NCI-H146 (cell line): ENCODE measurements at places on chromosomes 16 and 17.

GRCh38 chr16:57299009-57299718 is 14.7 kb upstream of the PLLP start:
- DNase-seq: peak; percentile 50

GRCh38 chr17:78652024-78652423 is 74.8 kb upstream of the DNAH17 start:
- no peak for DNase-seq

DNA sequence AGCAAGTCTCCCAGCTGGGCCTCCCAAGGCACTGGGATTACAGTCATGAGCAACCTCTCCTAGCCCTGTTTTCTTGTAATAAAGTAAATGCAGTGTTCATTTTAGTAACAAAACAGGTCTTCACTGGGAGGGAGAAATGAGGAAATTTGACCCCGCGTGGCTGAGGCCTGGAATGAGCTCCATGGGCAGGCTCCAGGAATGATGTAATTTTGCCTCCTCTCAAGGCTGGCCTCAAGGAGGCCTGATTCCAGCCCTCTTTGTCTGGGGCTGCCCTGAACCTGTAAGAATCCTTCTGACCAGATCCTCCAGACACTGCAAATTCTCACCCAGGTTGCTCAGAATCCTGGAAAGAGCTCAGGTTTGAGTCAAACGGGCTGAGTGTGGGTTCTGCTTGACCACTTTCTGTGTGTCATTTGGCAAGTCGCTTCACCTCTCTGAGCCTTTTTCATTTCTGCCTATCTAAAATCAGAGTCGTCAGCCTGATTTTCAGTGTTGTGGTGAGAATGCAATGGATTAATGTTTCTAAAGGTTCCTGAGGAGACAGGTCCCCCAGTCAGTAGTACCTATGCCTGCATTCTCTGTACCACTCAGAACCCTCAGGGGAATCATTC is 57.1 kb downstream of the RAB11FIP4 start:
- no peak for DNase-seq

DNA sequence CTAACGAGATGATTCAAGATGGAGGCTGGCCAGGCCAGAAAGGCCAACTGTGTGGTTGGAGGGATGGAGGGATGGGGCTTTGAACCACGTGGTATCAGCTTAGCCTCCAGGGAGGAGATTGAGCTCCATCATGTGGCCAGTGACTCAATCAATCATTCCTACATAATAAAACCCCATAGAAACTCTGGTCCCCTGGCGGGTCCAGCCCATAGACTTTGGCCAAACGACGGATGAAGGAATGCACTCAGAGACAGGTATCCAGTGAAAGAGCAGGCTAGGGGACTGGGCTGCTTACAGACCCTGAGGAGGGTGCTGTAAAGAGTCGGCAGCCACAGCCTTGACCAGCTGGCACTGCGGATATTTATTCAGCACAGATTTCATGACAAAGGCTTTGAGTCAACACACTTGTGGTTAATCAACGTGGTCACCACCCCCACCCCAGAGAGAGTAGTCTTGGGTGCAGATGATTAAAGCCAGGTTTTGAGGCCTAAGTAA is 308.7 kb upstream of the TNRC6C start:
- no peak for DNase-seq

DNA sequence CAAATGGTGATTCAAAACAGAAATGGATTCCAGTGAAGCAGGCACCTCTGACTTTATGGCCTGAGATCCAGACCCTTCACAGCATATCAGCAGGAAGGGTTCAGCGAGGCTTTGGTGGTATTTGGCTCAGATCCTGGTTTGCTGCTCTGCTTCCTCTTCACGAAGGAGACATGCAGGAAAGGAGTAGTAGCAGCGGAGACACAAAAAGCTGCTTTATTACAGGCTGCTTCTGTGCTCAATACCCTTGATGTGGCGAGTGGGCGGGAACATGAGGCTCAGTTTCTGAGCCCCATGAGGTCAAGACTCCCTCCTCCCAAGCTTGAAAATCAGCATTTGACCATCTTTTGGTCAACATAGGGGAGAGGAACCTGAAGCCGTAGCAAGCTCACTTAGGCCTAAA is 213.3 kb upstream of the AXIN2 start:
- DNase-seq: no peak

DNA sequence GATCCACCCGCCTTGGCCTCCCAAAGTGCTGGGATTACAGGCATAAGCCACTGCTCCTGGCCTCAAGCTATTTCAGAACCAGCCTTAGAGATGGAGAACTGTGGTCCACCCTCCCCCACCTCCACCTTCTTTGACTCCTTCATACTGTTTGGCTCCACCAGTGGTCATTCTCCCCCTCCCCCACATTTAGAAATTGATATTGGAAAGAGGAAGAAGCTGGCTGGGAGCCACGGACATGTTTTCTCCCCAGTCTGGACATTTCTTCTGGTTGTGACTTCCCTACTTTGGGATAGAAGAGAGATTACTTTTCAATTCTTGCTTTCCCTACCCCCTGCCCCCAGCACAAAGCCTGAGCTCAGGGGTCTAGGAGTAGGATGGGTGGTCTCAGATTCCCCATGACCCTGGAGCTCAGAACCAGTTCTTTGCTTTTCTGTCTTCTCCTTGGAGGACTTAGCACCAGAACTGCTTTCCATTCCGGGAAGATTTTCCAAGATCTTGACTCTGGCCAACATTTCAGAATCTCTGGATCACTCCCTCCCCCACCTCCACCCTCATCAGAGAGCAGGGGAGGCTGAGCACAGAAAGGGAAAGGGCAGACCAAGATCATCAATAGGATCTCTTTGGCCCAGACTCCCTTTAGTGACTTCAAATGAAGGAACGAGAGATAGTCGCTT is 16.3 kb downstream of the CAVIN1 start:
- DNase-seq: no peak

- no peak for DNase-seq
These were observed 53.9 kb upstream of the ERN1 start for GRCh38 chr17:64183815-64184214.

GRCh38 chr17:63785556-63785955 is 11.6 kb downstream of the DDX42 start:
- DNase-seq: no peak

DNA sequence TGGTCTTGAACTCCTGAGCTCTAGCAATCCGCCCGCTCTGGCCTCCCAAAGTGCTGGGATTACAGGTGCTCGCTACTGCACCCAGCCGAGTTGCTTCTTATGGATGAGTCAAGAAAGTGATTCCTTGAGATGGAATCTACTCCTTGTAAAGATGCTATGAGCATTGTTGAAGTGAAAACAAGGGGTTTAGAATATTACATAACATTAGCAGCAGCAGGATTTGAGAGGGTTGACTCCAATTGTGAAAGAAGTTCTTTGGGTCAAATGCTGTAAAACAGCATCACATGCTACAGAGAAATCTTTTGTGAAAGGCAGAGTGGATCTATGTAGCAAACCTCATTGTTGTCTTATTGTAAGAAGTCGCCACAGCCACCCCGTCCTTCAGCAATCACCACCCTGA is 72.7 kb downstream of the NT5M start:
- DNase-seq: no peak

DNA sequence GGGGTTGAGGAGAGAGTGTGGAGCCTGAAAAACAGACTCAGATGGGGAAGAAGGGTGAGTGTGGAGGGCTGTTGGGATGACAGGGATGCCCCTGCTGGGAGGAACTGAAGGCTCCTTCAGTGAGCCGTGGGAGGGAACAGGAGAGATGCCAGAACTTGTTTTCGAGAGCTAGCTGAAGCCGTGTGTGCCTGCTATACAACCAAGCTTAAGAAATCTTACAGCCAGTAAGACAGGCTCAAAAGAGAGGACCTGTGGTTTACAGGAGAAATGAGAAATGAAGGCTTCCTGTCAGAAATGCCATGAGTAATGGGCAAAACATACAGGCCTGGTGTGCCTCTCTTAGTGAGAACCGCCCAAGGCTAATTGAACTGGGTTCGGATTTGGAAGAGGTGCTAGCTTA is 99.6 kb downstream of the SPACA3 start:
- DNase-seq: no peak

GRCh38 chr17:7114241-7114874 is at the start of gene ASGR2:
Gene ASGR2, minus strand, starts transcription at chr17:7114822. Its CDS starts 582 bp downstream, at chr17:7114240.
- no peak for DNase-seq

GRCh38 chr17:15240644-15241043 is 24.5 kb downstream of the PMP22 start:
- DNase-seq: no peak

DNA sequence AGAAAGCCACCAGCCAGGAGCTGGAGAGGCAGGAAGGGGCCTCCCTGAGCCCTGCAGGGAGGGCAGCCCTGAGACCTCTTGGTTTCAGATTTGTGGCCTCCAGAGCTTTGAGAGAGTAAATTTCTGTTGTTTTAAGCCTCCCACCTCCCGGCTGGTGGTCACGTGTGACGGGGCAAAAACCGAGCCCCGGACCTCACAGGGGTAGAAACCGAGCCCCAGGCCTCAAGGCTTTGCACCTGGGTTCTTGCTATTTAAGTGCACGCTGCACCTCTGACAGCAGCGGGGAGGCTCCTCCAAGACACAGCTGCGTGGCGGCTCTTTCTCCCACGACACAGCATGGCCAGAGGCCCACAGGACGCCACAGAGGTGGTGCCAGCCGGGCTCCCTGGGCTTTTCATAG is 17.4 kb upstream of the ZC3H18 start:
- no peak for DNase-seq

DNA sequence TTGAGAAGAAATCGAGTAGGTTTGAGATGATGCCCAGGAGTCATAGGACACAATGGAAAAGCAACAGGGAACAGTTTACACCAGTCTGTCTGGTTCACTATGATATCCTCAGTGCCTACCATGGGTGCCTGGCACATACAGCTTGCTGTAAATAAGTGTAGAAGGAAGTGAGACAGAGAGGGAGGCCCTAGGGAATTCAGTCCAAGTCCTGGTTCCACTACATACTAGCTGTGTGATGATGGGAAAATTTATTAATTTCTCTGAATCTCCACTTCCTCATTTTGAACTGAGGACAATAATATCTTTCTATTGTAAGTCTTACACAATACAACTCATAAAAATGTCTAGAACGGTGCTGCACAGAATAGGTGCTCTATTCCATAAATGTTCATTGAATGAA is 53.3 kb upstream of the LYRM9 start:
- DNase-seq: no peak

DNA sequence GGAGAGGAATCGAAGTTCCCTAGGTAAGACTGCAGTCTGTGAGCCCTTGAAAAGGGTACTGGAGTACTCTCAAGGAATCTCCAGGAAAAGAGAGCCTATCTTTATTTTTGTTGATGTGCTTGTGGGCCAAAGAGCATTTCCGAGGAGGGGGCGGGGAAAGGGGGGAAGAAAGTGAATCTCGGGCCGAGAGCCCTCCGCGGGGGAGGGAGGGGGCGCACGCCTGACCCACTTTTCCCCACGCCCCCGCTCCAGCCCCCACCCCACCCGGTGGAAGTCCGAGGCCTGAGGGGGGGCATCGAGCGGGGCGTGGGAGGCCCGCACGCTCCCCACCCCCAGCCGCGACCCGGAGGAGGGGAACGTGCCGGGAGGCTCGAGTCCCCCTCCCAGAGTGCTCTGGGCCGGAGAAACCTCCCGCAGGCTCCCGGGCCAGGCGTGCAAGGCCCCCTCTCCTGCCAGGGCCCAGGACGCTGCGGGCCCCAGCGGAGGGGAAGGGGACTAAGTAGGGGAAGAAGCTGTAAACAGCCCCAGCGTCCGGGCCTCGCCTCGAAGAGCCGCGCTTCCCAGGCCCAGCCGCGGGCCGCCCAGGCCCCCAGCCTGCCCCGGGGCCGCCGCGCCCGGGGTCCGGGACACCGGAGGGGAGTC is 444 bp downstream of the HELZ start:
- DNase-seq: peak; percentile 40

DNA sequence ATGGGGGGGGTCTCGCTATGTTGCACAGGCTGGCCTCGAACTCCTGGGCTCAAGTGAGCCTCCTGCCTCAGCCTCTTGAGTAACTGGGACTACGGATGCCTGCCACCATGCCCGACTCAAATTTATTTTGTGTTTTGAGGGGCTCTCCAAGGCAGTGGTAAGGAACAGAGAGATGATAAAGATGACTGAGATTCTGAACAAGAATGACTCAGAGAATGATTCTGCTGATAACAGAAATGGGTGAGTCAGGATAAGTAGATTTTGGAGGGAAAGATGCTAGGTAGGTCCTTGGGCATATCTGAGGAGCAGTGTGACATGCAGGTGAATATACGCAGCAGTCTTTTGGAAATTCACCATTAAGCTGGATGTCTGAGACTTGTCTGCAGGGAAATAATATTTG is 2.6 kb downstream of the TMEM220 start:
- no peak for DNase-seq

GRCh38 chr16:56436258-56436657 is 10.9 kb upstream of the AMFR start:
- no peak for DNase-seq

GRCh38 chr16:67837811-67838210 is 4.3 kb upstream of the THAP11 start:
- no peak for DNase-seq

DNA sequence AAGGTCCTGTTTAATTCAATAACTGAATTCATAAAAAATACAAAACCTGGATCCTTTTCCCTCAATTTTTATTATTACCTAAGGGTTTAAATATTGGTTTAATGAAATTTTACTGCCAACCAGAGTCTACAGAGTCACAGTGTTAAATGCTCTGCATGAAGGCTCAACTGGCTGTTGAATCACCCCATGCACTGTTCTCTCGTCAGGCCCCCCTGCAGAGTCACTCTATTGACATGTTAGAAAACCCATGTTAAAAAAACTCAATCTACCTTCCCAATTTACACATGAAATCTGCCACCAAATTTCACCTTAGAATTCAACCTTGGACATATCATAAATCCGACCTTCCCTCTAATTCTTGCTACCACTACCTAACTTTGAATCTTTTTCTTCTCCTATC is 43.3 kb upstream of the ULK2 start:
- no peak for DNase-seq

DNA sequence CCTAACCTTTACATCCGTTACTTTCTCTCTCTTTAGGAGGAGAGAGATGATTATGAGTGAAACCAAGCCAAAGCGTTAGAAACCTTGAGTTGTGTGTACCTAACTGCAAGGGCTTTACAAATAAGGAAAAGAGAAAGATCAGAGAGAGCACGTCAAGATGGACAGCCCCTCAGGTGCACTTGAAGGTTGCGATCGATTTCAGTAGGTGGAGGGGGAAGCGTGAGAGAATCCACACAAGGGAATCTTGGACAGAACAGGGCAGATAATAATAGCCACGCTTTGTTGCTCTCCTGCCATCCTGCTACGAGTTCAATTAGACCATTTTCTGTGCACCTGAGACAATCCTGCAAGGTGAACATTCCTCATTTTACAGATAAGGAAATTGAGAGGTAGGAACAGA is 78.4 kb downstream of the VAT1L start:
- no peak for DNase-seq

- DNase-seq: no peak
These were observed 29.3 kb downstream of the TBC1D16 start for GRCh38 chr17:80006339-80006720.

DNA sequence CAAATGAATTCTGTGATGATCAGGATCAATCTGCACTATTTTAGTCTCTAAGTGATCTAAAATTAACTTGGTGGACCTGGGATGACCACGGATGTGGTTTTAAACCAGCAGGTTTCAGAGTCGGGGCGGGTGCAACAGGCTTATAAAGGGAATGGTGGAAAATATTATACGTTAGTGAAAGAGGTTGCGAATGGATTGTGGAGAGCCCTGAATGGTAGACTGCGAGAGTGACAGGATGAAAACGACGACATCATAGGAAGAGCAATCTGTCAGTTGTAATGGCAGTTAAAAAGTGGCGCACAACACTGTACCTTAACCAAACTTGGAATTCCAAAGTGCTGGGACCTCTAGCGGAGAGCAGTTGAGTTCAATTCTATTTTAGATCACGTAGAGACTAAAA is 1.2 kb upstream of the CYB5B start:
- no peak for DNase-seq
